ENCODE measurements at places on chromosomes 3 and 15. TPM values are rescaled to one million over a fixed set of nuclear protein-coding genes. Genes with fewer than 3 reads are reported as not detected.

DNA sequence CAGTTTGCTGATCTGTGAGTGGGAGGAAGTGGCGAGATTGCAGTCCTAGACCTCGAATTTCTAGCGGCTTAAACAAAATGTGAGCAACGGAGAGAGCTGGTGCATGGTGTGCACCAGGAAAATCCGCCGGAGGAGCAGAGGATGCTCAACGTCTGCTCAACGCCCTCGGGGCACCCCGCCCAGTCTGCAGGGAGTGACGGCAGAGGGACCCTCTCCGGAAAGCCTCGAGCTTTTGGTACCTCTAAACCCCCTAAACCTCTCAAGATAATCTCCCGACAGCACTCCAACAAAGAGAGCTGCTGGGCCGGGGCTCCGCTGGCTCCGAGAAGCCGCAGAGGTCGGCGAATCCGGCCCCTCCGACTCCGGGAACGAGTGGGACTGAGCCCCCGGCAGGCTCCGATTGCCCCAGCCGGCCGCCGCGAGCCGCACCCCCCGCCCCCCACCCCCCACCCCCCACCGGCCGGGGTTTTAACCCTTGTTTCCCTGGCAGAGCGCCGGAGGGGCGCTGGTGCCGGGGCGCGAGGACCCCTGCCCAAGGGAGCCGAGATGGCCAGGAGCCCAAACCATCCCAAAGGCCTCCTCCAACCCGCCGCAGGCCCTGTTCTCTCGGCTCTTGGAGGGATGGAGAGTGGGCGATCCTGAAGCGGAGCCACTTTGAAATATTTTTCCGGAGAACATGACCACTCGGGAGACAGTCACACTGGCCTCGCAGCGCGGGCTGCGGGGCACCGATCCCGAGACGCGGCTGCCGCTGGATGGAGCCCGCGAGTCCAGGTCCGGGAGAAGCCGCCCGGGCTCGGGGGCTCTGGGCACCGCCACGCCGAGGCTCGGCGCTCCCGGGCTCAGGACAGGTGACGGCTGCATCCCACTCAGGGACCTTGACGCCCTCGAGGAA is 1.5 kb downstream of the MEGF11 start:
- peak; percentile 42 for DNase-seq

- peak; percentile 19 for DNase-seq
These were observed 32.4 kb downstream of the CD200R1L start for GRCh38 chr3:112814266-112814665.

GRCh38 chr3:179272385-179272784 is 21.5 kb upstream of the KCNMB3 start:
- DNase-seq = no peak

DNA sequence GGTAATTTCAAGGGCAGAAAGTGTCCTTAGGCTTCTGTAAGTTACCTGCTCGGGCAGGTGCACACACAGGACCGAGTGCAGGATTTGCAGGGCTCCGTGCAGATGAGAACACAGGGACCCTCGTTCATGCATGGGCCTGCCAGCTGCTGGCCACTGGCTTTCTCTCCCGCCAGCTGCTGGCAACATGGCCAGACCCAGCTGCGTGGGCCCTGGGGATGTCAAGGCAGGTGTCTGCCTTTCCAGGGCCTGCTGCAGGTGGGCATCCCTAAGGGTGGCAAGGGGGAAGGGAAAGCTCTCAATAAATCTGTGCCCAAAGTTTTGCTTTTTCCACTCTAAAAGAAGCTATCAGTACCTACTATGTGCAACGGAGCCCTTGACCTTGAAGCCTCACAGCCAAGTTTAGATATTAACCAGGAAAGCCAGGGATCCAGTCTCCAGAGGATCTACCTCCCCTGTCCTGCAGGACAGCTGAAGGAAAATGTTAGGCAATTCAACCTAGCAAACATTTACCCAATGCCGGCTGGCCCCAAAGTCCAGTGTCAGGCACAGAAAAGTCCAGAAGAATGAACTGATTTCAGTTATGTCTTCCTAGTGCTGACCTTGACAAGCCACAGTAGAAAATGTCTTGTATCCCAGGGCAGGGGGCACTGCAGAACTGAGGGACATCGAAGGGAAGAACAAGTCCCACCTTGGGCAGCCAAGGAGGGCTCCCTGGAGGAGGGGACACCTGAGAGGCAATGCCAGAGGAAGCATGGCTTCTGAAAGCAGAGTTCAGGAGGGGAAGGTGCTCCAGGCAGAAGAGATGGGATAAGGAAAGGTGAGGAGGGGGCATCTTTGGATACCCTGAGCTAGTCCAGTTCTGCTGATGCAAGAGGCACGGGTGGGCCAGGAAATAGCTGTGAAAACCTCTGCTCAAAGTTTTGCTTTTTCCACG is 26.4 kb downstream of the NUP210 start:
- no peak for DNase-seq

DNA sequence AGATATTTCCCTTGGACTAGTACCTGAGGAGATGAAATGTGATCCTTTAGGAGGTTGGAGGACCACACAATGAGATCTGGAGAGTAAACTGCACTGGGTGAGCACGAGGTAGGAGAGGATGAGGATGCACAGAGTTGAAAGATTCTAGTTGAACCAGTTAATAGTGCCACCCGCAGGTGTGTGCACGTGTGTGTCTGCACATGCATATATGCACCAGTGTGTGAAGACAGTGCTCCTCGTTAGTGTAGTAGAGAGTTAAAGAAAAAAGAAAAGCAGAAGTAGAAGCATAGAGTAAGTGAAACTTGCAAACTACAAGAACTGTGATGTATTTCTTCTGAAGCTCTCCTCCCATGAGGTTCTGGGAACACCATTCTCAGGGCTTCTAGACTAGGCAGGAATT is 8.4 kb downstream of the MED12L start:
- no peak for DNase-seq

GRCh38 chr3:180959691-180960090 is 29.8 kb downstream of the DNAJC19 start:
- no peak for DNase-seq

- DNase-seq = no peak
These were observed 15.3 kb upstream of the MYLK start for GRCh38 chr3:123899300-123899865.

GRCh38 chr15:81303244-81304225 is 20.4 kb downstream of the STARD5 start:
- no peak for DNase-seq

- DNase-seq = peak; percentile 74
These were observed at the start of gene SEMA3B for GRCh38 chr3:50268703-50269451. Gene SEMA3B, plus strand, starts transcription at chr3:50269147. Its CDS starts 94 bp downstream, at chr3:50269241.

- no peak for DNase-seq
These were observed 109.7 kb upstream of the FAM3D start for GRCh38 chr3:58776231-58776630.

DNA sequence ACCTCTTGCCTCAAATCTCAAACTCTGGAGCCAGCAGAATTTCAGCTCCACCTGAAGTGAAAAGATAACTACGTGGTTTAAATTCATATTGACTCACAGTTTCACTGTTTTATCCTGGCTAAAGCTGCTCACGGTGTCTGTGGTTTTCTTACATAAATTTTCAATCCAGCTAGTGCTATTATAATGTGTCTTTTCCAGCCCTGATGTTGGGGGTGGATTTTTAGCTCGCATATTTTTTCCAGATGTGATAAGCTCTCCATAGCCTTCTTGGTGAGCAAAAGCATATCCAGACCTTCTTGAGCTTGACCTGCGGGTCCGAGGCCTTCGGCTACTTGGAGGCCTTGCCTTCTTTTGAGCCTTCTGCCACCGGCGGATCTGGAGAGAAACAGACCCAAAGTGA is 239.3 kb downstream of the DTWD1 start:
- DNase-seq = no peak

GRCh38 chr3:3798631-3799113 is 559 bp upstream of the LRRN1 start:
- DNase-seq = no peak

- no peak for DNase-seq
These were observed 1146.5 kb downstream of the ROBO2 start for GRCh38 chr3:78186404-78186803.

DNA sequence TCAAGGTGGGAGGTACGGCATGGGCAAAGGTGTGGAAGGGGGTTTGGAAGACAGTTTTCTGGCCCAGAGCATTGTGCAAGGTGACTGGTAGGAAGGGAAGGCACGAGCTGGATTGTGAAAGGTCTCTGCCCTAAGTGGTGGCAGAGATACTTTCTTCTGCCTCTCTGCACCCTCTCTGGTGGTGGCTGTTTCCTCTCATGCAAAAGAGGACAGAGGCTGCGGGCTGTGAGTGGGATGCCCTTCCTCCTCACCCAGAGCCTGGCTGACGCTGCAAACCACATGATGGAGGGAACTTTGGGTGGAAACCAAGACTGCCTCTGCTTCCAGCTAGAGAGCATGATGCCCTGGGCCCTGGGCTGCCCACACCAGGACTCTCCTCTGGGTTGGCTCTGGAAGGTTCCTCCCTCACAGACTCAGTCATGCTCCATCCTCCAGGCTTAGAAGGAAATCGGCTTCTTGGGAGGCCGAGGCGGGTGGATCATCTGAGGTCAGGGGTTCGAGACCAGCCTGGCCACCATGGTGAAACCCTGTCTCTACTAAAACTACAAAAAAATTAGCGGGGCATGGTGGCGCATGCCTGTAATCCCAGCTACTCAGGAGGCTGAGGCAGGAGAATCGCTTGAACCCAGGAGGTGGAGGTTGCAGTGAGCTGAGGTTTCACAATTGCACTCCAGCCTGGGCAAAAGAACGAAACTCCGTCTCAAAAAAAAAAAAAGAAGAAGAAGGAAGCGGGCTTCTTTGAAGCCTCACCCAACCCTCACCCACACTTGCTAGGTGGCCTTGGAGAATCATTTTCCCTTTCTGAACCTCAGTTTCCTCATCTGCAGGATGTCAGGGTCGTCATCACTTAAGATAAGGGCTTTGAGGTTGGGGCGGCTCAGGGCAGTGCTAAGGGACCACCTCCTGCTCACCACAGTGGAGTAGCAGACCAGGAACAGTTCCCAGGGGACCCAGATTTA is 8.3 kb downstream of the PSTPIP1 start:
- DNase-seq = no peak

DNA sequence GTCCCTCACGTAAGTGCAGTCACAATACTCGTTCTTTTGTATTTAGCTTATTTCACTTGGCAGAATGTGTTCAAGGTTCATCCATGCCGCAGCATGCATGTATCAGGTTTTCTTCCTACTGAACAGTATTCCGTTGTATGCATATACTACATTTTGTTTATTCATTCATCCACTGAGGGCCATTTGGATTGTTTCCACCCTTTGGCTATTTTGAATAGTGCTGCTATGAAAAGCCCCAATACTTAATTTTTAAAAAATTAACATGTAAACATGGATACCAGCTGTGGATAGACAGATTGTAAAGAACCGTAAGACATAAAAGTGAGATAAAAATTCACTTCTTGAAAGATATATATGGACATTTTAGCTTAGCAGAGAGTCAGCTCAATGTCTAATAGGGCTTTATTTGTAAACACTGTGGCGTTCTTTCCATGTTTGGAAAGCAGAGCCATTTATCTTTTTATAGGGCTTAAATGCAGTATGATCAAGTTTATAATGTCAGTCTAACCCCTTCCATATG is 115.9 kb downstream of the VPS8 start:
- no peak for DNase-seq

DNA sequence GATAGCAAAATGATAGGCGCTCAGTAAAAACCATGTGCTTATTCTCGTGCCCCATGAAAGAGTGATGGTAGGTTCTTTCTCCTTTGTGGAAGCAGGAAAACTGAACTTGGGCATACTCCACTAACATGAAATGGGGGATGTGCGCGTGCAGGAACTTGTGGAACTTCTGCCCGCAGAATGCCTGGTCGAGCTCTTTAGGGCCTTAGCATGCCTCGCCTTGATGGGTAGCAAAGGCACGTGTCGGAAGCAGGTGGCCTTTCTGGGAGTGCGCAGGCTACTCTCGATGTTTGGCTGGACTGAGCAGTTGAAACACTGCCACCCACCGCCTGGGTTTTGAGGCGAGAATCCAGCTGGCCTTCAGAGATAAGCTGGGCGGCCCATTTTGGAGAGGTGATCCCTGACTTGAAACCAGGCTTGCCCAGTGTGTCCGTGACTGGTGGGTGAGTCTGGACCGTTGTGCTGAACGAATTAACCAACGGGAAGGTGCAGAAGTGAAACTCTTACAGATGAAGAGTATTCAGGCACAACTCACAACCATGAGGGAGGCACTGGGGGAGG is 842 bp downstream of the PCCB start:
- no peak for DNase-seq

- no peak for DNase-seq
These were observed 2.6 kb downstream of the GNAI2 start for GRCh38 chr3:50238549-50239026.

GRCh38 chr3:29751647-29752314 is 470.9 kb downstream of the RBMS3 start:
- DNase-seq = no peak

GRCh38 chr3:81985996-81986723 is 224.7 kb upstream of the GBE1 start:
- no peak for DNase-seq

DNA sequence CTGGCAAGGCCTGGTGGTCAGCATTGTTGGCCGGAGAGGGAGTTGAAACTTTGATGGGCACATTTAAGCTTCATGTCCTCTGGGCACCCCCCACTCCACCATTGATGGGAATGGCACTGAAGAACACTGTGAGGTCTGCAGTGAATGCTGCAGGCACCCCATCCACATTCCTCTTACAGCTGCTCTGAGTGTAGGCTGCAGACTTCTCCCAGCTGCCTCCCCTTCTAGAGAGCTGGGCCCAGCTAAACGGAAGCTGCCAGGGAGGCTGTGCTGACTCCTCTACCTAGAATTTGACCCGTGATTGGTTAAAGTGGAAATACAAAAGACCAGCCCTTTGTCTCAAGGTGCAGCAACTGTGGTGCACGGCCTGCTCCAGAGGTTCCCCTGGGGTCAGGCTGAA is 10.6 kb downstream of the TMEM158 start:
- DNase-seq = no peak

GRCh38 chr3:36649125-36649524 is 115.2 kb downstream of the DCLK3 start:
- DNase-seq = no peak

GRCh38 chr3:98010194-98010882 is 24.8 kb downstream of the GABRR3 start:
- DNase-seq = no peak

DNA sequence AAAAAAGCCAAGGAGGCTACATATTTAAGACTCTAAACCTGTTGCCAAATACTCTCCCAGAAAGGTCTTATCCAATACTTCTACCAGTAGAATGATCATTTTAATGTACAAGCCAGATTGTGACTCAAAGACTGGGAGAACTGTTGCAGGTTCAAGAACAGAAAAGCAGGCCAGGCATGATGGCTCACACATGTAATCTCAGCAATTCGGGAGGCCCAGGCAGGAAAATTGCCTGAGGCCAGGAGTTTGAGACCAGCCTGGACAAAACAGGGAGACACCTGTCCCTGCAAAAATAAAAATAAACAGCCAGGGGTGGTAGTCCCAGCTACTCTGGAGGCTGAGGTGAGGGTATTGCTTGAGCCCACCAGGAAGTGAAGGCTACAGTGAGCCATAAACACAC is 17.8 kb upstream of the THUMPD3 start:
- DNase-seq = no peak

The SAXO2 gene
- 4.0 TPM for total RNA-seq

The LSAMP gene
- total RNA-seq = not detected

The MKRN3 gene
- 0.38 TPM for total RNA-seq

The TMEM212 gene
- total RNA-seq = not detected

The FYTTD1 gene
- total RNA-seq = 20.9 TPM

The NR1I2 gene
- 0.08 TPM for total RNA-seq

The LMAN1L gene
- total RNA-seq = not detected

The AVEN gene
- 62.7 TPM for total RNA-seq

The AP3B2 gene
- 0.11 TPM for total RNA-seq

The SOX2 gene
- 25.6 TPM for total RNA-seq

The DET1 gene
- 5.5 TPM for total RNA-seq

The ZBTB47 gene
- 6.1 TPM for total RNA-seq

The THSD4 gene
- total RNA-seq = 14.6 TPM

The C2CD4A gene
- total RNA-seq = not detected

The CASR gene
- not detected for total RNA-seq
